Endodermal cell (in vitro differentiated cells): ENCODE measurements at places on chromosomes 1 and 21. TPM values are rescaled to one million over a fixed set of nuclear protein-coding genes. Genes with fewer than 3 reads are reported as not detected.

DNA sequence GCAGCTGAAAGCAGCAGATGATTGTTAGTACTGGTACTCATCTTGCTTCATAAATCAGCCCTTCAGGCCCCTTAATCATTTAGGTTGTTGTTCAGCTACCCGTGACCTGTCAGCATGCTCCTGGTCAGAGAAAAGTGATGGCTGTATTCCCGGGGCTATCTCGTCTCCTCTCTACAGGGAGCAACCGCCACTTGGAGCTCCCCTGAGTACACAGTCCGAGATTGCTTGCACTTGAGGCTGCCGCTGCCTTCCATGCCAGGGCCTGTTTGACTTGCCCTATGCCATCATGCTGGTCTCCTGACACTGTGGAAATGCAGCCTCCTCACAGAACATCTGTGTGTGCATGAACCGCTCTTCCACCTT, 97.5 kb downstream of the SPATA46 start:
- DNase-seq: no peak
- no peaks in the 10 kb centered on the region for H3K36me3 ChIP-seq
- H3K27me3 ChIP-seq: no peaks in the 10 kb centered on the region
- H3K27ac ChIP-seq: no peak overlapping the region
- H3K4me1 ChIP-seq: no peaks in the 10 kb centered on the region

- no peak overlapping the region for H3K4me3 ChIP-seq
- no peaks in the 10 kb centered on the region for H3K27me3 ChIP-seq
- no peak for DNase-seq
- H3K4me1 ChIP-seq: no peaks in the 10 kb centered on the region
Measured at GRCh38 chr1:22470227-22470626, 18.6 kb downstream of the ZBTB40 start.

DNA sequence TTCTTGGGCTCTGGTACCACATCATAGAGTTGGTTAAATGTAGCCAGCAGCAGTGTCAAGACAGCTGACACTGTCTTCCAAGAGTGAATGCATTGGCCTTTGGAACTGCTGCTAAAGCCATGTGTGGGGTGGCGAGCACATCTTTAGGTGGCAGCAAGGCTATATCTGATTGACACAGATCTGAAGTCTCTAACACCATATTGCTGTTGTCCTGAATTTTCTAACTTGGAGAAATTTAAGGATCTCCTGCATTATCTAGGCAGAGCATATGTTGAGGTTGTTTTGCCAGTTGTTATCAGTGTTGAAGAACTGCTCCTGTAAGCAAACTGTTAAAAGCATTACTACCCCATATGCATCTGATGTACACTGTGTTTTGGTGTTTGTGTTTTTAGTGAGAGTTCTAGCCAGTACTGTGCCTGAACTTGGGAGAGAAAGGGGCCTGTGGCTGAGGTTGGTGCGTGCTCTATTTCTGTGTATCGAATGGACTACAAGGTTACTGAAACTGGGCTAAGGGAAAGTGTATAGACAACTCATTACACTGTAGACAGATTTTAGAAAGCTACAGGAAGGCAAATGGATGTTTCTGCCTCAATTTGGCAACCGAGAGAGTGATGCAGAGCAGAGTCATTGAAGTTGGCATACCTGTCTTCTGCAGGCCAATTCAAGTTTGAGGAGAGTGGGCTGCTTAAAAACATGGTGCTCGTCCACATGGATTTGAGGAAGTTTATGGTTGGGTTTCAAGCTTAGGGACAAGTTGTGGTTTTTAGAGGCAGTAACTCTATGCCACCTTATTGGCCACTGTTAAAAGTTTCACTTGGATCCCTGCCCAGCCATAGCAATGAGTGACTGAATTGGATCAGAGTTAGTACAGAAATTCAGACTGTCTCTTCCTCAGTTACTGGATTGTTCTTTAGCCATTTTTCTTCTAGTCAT, 16.9 kb downstream of the DYRK3 start:
- no peak for DNase-seq
- no peak overlapping the region for H3K4me3 ChIP-seq
- no peaks in the 10 kb centered on the region for H3K4me1 ChIP-seq

DNA sequence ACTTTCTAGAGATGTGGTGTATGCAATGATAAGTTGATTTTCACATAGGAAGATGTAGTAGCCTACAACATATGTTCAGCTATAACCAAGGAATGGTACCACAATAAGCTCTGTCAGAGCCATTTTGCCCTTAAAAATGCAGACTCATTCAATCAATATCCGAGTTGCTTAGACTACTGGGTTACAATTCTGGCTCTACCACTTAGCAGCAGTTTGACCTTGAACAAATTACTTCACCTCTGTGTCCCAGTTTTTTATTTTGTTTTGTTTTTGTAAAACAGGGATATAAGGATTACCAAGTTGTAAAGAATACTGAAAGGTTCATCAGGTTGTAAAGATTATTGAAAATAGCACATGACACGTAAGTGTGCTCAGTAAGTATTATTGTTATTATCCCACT, 9.3 kb downstream of the EPS15 start:
- no peak overlapping the region for H3K4me3 ChIP-seq
- no peak overlapping the region for H3K27ac ChIP-seq
- H3K36me3 ChIP-seq: no peaks in the 10 kb centered on the region
- H3K4me1 ChIP-seq: no peaks in the 10 kb centered on the region

- H3K4me1 ChIP-seq: no peaks in the 10 kb centered on the region
- H3K27ac ChIP-seq: no peak overlapping the region
- peaks cover 5% of the 10 kb centered on the region for H3K36me3 ChIP-seq
- DNase-seq: no peak
Measured at GRCh38 chr1:192994141-192994540, 65.0 kb downstream of the UCHL5 start.

GRCh38 chr1:32831878-32832277, 14.4 kb downstream of the S100PBP start:
- no peak for DNase-seq
- no peak overlapping the region for H3K27ac ChIP-seq
- H3K4me1 ChIP-seq: no peaks in the 10 kb centered on the region
- peaks cover 94% of the 10 kb centered on the region for H3K36me3 ChIP-seq
- H3K4me3 ChIP-seq: no peak overlapping the region
- H3K27me3 ChIP-seq: no peaks in the 10 kb centered on the region

GRCh38 chr1:55062801-55063576, 23.6 kb downstream of the PCSK9 start:
- H3K4me1 ChIP-seq: no peaks in the 10 kb centered on the region
- H3K36me3 ChIP-seq: peaks cover 26% of the 10 kb centered on the region
- H3K27ac ChIP-seq: no peak overlapping the region
- H3K27me3 ChIP-seq: no peaks in the 10 kb centered on the region

GRCh38 chr1:58157256-58157655, 389.3 kb downstream of the OMA1 start:
- H3K36me3 ChIP-seq: no peaks in the 10 kb centered on the region
- peak overlapping the region; percentile 55 for H3K4me3 ChIP-seq
- no peak overlapping the region for H3K27ac ChIP-seq

DNA sequence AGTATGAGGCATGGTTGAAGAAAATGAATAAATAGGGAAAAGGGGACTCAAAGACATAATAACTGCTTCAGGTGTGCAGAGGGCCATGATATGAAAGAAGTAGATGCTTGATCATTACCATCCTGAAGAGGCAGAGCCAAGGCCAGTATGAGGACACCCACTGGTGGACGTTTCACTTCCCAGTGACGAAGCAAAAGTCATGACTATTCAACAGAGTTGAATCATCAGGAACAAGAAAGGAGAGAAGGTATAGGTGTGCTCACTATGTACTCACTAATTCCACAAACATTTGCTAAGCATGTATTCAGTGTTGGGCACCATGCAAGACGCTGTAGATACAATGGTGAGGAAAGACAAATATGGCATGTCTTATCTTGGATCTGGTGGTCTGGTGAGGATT, 319.2 kb upstream of the RUNX1 start:
- no peaks in the 10 kb centered on the region for H3K4me1 ChIP-seq
- no peak overlapping the region for H3K4me3 ChIP-seq

USF1 gene
- 56.9 and 57.3 TPM in 2 replicates for total RNA-seq

DNAJC28 gene
- 5.1 and 5.8 TPM in 2 replicates for total RNA-seq

TAS1R1 gene
- total RNA-seq: 0.25 to 0.38 TPM (median 0.31 TPM) in 3 replicates

CEPT1 gene
- total RNA-seq: 28.0 to 38.0 TPM (median 32.5 TPM) in 3 replicates

CRABP2 gene
- total RNA-seq: 224 and 243 TPM in 2 replicates

ANGPTL3 gene
- not detected in 2 replicates for total RNA-seq
